ENCODE measurements at places on chromosomes 16 and 17. TPM values are rescaled to one million over a fixed set of nuclear protein-coding genes. Genes with fewer than 3 reads are reported as not detected.

DNA sequence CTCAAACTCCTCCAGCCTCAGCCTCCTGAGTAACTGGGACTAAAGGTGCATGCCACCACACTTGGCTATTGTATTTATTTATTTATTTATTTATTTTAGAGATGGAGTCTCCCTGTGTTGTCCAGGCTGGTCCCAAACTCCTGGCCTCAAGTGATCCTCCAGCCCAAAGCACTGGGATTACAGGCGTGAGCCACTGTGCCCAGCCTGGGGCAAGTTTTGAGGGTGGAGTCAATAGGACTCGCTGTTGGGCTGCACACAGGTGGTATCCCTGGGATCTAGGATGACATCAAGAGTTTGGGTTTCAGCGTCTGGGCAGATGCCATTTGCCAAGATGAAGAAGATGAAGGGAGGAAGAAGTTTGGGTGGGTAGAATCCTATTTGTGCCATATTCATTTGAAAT lies 213.9 kb downstream of the GSG1L start:
- no peak for DNase-seq

- DNase-seq: no peak
Measured at GRCh38 chr17:7587420-7588151, 2.3 kb downstream of the SOX15 start.

DNA sequence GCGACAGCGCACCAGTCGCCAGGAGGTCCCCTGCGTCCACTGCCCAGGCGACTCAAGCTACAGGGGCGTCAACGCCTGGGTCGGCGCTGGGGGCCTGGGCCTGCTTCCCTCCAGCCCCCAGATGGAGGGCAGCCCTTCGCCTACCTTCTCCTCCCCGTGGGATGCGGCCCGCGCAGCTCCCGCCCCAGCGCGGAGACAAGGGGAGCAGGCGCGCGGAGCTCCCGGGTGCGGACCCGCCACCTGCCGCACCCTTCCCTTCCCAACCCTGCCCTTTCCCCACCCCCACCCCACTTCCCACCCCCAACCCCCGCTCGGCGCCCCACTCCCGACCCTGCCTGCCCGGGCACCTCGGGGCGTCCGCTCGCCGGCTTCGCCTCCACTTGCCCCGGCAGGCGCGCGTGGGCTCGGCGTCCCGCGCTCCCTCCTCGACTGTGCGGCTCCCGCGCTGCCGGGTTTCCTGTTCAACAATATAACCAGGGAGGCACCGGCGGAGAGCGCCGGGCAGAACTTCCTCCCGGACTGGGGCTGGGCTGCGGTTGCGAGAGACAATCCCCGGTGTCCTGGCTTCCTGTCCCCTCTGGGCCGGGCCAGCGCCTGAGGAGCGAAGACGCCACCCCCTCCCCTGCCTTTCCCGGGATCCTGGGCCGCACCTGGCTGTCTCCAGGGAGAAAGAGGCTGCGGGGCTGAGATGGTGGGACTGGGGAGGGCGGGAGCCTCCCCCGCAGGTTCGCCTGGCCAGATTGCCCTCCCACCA lies at the start of gene ARHGAP27:
Gene ARHGAP27 (minus strand): TSS at position 466 of the 754 bp plus-strand sequence. CDS start 2,591 bp downstream, outside the sequence.
- no peak for DNase-seq

DNA sequence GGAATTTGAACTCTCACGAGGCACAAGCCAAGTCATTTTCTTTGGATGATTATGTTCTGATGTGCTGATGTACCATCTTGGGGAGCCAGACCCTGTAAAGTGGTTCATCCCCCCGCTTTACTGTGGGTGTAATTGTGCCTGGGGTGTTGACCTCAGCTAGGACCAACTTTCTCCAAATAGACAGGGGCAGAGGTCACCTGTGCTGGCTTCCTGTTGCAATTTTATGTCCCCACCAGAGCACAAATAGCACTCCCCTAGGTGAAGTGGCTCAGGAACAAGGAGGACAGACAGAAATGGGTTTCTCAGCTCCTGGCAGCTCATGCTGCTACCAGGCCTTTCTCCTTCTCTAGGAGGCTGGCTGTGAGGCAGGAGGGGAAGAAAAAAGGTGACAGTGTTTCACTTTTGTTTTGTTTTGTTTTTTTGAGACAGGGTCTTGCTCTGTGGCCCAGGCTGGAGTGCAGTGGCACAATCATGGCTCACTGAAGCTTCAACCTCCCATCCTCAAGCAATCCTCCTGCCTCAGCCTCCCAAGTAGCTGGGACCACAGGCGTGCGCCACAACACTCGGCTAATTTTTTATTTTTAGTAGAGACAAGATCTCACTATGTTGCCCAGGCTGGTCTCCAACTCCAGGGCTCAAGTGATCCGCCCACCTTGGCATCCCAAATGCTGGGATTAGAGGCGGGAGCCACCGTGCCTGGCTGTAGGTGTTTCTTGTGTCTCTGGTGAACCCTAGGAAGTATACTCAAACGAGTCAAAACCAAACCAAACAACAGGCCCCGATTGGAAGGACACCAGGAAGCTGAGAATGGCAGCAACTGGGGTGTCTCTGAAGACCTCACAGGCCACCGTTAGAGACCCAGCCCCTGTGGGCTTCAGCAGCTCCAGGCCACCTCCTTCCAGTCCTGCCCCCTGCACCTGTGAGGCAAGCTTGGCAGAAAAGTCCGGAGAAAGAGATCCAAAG lies 32.5 kb upstream of the WFIKKN2 start:
- no peak for DNase-seq

GRCh38 chr17:21278450-21279197 lies 5.9 kb upstream of the MAP2K3 start:
- DNase-seq: no peak

DNA sequence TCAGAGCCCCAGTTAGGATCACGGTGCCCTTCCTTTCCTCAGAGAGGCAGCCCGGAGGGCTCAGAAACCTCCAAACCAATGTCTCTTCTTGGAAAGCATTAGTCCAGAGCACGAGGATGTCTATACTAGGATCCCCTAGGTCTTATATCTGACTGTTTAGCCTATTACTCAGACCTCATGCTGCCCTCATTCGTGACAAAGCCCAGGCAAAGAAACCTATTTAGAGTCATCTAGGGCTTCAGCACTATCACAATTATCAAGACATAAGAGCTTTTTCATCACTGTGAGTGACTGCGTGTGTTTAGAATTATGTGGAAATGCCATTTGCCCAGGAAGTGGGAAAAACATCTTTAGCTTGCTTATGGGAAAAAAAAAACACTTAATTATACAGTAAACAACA lies 159.8 kb upstream of the NOL11 start:
- DNase-seq: no peak

DNA sequence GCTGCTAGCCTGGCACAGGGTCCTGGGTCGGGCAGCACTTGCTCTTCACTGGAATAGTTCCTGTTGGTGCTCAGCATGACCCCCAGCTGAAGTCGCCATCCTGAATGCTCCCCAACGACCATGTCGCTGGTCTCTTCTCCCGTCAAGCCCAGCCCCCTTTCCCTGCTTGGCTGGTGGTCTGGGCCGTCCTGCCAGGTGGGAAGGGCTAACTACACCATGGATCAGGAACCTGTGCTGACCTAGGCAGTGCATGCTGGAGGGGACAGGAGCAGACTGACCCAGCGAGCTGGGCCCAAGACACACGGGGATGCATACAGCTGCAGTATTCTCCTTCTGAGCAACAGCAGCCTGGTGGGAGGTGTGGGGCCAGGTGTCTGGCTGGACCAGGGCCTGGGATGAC lies 9.2 kb upstream of the SREBF1 start:
- DNase-seq: no peak

- no peak for DNase-seq
Measured at GRCh38 chr17:37117373-37118142, 168.8 kb downstream of the AATF start.

- no peak for DNase-seq
Measured at GRCh38 chr16:85525420-85526184, 87.5 kb upstream of the GSE1 start.

GRCh38 chr16:85552980-85553435 lies 60.1 kb upstream of the GSE1 start:
- DNase-seq: no peak

DNA sequence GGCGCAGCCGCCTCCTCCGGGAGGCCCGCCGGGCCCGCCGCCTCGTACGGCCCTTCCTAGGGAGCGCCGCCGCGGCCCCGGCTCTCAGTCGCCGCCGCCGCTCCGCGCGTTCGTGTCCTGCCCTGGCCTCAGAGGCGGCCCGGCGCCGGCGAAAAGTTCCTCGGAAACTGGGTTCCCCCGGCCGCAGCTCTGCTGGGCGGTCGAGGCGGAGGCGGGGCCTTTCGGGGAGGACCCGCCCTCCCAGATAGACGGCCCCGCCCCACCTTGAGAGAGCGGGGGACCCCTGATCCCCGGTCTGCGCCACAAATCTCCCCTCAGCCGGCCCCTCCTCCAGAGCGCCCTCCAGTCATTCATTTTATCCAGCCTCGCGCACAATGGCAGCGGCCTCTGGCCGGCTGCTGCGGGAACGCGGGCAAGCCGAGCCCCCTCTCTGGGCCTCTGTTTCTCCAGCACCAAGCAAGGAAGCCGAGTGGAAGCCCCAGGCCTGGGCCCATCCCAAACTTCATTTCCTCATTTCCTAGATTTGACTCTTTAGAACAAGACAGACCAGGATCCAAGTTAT lies at the start of gene SREBF1:
Gene SREBF1 (minus strand): TSS at position 169 of the 562 bp plus-strand sequence. CDS start 169 bp downstream, outside the sequence.
- peak; percentile 68 for DNase-seq

DNA sequence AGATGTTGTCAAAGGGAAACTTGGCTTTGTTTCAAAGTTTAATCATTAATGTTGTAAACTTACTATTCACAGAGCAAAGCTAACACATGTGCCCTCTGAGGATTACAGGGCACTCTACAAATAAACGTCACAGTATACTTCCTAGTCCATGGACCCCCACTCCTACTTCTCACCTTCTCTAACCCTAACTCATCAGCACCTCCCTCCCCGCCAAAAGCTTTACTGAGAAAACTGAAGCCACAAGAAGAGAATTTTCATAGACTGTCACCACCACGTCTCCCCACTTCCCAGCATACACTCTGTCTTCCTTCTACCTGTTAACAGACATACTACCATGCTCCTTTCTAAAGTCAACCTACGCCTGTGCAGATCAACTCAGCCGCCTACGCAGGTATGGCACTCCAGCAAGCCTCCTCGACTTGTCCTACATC lies 29.0 kb downstream of the HELZ start:
- DNase-seq: no peak

DNA sequence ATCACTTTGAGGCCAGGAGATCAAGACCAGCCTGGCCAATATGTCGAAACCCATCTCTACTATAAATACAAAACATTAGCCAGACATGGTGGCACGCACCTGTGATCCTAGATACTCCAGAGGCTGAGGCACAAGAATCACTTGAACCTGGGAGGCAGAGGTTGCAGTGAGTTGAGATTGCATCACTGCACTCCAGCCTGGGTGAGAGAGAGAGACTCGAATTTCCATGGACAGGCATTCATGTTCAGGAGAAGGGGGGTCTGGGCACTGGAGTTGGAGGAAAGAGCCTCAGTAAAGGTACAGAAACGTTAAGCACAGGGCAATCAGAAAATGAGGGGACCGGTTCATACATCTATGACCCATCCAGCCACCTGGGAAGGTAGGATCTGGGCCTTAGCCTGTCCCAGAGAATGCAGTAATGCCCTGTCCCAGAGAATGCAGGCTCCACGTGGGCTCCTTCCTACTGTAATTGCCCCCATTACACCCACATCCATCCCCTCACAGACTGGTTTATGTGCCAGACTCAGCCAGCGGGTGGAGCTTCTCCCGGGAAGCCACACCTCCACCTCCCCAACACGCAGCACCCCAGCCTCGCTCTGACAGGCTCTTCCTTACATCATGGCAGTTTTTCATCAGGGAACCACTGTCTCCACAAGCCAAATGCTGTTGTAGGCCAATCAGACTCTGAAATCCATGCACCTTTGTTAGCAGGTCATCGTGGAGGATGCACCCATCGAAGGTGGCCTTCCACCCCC lies 21.6 kb upstream of the ARL4D start:
- no peak for DNase-seq

- DNase-seq: no peak
Measured at GRCh38 chr17:68711858-68712257, 110.7 kb upstream of the FAM20A start.

DNA sequence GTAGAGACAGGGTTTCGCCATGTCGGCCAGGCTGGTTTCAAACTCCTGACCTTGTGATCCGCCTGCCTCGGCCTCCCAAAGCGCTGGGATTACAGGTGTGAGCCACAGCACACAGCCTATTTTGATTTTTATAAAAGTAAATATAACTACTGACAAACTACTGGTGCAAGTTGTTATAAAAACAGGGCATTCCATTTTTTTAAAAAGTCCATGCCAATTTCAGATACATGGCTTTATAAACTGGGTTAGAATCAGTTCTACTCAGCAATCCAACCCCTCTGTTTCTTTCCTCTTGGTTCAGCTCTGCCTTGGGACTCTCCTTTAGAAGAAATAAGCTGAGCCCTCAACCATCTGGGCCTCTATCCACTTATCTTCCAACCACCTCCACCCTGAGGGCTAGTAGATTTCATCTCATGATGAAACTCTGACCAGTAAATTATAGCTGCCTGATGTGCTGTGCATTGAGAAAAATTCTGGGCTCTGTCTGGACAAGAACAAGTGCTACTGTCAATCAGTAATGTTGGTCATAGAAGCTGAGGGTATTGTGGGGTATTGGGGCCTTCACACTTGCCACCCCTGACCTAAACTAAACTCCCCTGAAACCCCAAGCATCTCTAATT lies 10.2 kb downstream of the RANBP10 start:
- DNase-seq: no peak

DNA sequence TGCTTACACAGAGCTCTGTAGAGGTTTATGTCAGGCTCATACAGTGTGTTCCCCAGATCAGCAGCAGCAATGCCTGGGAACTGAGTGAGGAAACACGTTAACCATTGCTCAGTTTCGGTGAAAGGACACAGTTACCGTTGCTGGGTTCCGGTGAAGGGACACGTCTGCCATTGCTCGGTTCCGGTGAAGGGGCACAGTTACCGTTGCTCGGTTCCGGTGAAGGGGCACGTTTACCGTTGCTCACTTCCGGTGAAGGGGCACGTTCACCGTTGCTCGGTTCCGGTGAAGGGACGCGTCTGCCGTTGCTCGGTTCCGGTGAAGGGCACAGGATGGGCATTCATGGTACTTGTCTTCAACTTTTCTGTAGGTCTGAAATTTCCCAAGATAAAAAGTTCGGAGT lies 81.7 kb downstream of the MRM3 start:
- DNase-seq: no peak

NPIPB5 gene
- 70.6 TPM for total RNA-seq

CLEC19A gene
- not detected for total RNA-seq

C1QTNF8 gene
- total RNA-seq: not detected

CPPED1 gene
- total RNA-seq: 7.5 TPM

CLDN6 gene
- not detected for total RNA-seq

RNF166 gene
- total RNA-seq: 11.8 TPM

ITGA3 gene
- total RNA-seq: 23.3 TPM

MRC2 gene
- total RNA-seq: 9.7 TPM

NPIPA3 gene
- total RNA-seq: 4.9 TPM

KRT39 gene
- total RNA-seq: not detected

ABCA6 gene
- 0.63 TPM for total RNA-seq
